Epithelial cell of alveolus of lung (primary cell): ENCODE measurements at places on chromosomes 7 and 10. TPM values are rescaled to one million over a fixed set of nuclear protein-coding genes. Genes with fewer than 3 reads are reported as not detected.

POLR3A gene
- 16.1 and 17.5 TPM in 2 replicates for total RNA-seq

SCD gene
- total RNA-seq, result 122 and 749 TPM in 2 replicates

GSTO2 gene
- 8.9 and 18.4 TPM in 2 replicates for total RNA-seq

IFIT5 gene
- total RNA-seq, result 19.2 and 21.2 TPM in 2 replicates

PLXDC2 gene
- 11.2 and 94.5 TPM in 2 replicates for total RNA-seq

CYP3A7 gene
- 0.13 and 1.0 TPM in 2 replicates for total RNA-seq

ZMIZ2 gene
- total RNA-seq, result 12.3 and 13.5 TPM in 2 replicates

ZDHHC4 gene
- 64.4 and 72.1 TPM in 2 replicates for total RNA-seq

HERPUD2 gene
- total RNA-seq, result 23.7 and 23.9 TPM in 2 replicates

CUZD1 gene
- 0.08 and 0.13 TPM in 2 replicates for total RNA-seq

SFRP4 gene
- total RNA-seq, result 0.39 TPM in 1 of 2 replicates, not detected in the other
